ENCODE measurements at places on chromosomes 11 and 22.

DNA sequence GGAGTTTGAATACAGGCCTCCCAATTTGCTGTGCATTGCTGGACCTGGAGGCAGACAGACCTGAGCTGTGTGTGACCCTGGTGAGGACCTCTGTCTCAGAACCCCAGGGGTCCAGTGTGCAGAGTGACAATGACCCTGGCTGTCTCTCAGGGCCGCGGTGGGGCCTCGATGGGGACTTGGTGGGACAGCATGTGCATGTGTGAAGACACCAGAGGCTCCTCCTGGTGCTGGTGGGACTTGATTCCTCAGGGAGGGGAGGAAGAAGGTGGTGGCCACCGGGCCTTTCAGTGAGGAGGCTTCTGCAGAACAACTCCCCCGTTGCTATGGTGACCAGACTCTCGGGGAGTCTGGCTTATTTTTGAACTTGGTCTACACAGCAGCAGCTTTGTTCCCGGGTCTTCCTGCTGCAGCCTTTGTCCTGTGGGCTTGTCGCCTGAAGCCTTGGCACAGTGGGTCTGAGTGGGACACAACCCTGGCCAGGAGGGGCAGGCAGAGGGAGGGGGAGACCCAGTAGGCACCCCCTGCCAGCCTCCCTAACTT, 35.3 kb downstream of the MCM5 start:
- DNase-seq: no peak

- peak; percentile 96 for DNase-seq
Observed at GRCh38 chr22:19620742-19621371, 93.4 kb upstream of the SEPTIN5 start.

DNA sequence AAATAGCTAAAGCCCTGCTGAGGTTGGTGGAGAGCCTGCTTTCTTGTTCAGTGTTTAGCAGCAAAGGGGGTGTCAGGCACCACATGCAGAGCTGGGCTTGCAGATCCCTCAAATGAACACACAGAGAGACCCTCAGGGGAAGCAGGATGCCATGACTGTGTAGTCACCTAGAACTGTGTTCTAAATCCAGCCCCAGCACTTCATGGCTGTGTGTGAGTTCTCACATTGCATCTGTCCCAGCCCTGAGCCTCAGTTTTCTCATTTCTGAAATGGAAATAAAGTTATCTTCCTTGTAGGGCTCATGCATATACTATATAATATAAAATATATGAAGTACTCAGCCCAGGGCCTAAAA, 47.1 kb downstream of the CWC15 start:
- DNase-seq: peak; percentile 32

GRCh38 chr11:65427691-65428577, 5.3 kb downstream of the NEAT1 start:
- DNase-seq: peak; percentile 68

DNA sequence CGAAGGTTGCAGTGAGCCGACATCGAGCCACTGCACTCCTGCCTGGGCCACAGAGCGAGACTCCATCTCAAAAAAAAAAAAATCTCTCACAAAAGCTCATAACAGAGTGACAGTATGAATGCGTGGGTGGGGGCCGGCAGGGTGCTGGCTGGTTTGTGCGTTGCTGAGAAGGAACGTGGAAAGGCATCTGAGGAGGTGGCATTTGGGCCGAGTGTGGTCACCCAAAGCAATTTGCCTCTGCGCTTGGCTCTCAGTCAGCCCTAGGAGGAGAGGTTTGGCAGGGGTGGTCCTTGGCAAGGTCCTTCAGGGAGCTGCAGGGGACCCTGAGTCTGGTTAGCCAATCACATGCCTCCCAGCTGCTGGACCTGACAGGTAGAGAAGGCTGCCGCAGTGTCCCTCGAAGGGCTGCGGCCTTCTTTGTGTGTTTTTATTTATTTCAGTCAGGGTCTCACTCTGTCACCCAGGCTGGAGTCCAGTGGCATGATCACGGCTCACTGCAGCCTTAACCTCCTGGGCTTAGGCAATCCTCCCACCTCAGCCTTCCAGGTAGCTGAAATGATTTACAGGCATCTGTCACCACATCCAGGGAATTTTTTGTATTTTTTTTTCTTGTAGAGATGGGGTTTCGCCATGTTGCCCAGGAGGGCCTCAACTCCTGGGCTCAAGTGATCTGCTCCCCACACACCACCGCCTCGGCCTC, 23.5 kb upstream of the OSBPL5 start:
- DNase-seq: no peak

Data from lung microvascular endothelial cell (primary cell).